ENCODE measurements at places on chromosomes 5 and 9.

- DNase-seq, result no peak
Measured at GRCh38 chr5:71838286-71838685, 119.2 kb downstream of the CARTPT start.

GRCh38 chr5:139384591-139385051 lies 1.5 kb upstream of the SLC23A1 start:
- DNase-seq, result no peak

- DNase-seq, result no peak
Measured at GRCh38 chr9:92644278-92644677, 25.7 kb downstream of the IPPK start.

GRCh38 chr9:116390303-116391228 lies 237.0 kb downstream of the PAPPA start:
- DNase-seq, result no peak

DNA sequence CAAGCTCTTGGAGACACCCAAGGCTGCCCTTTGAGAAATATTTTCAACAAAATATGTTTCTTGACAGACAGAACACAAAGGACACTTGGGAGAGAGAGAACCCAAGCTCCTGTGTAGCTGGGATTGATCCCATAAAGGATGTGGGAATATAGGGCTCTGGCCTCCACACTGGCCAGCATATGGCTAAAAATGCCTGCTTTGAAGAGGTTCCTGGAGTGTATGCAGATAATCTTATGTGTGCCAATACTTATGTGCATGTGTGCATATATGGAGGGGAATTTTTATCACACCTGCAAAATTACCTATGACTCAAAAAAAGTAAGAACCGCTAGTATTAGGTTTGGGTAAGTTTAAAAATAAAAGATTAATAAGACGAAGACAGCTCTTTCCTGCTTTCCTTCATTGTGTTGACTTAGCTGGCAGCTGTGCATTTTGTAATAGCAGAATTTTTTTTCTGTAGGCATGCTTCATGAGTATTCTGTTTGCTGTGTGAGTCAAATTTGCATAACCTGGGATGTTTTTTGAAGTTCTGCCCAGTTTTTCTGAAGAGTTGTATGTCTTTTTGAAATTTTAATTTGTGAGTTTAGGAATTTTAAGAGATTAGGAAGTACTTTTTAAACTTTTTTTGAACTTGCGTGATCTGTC lies 42.6 kb downstream of the HACD4 start:
- DNase-seq, result no peak

DNA sequence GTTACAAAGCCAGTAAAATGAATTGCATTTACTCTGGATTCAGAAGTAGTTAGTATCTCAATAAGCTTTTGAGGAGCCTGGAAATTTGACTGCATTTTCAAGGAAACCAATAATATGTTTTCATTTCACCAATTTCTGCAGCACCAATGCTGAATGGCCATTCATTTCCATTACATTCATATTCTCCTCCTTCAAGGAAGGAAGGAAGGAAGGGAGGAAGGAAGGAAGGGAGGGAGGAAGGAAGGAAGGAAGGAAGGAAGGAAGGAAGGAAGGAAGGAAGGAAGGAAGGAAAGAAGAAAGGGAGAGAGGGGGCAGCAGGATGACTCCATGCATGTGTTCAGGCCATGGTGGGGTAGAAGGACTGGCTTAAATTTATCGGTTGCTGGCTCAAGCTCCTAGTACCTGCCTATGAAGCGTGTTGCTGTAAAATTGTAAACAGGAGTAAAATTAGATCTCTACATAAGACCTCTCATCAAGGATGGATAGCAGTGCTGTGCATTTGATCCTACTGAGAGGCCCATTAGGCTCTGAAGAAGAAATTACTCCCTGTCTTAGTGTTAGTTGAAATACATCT lies 498.8 kb upstream of the TNC start:
- DNase-seq, result no peak

GRCh38 chr9:75438716-75439115 lies 350.4 kb downstream of the OSTF1 start:
- no peak for DNase-seq

DNA sequence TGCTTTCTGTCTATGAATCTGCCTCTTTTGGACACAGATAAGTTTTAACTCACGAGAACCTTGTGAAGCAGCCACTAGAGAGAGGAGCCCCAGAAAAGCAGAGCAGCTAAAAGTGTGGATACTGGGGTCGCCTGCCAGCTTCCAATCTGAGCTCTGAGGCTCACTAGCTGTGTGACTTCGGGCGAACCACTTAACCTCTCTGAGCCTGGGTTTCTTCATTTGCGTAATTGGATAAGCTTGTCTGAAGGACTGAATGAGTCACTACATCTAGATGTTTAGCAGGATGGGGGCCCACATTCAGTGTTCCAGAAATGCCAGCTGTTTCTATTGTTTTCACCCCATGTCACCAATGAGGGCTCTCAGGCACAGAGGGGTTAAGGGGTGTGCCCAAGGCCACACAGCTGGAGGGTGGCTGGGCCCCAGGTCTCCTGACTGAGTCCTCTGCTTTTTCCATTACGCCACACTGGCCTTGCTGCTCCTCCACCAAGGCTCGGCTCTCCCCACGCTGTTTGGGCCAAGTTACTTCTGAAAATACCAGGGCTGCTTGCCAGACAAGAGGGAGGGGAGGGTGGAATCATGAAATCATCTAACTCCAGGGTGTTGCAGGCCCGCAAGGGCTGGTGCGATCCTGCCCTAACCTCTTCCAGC lies 36.2 kb downstream of the SH3PXD2B start:
- DNase-seq, result no peak

DNA sequence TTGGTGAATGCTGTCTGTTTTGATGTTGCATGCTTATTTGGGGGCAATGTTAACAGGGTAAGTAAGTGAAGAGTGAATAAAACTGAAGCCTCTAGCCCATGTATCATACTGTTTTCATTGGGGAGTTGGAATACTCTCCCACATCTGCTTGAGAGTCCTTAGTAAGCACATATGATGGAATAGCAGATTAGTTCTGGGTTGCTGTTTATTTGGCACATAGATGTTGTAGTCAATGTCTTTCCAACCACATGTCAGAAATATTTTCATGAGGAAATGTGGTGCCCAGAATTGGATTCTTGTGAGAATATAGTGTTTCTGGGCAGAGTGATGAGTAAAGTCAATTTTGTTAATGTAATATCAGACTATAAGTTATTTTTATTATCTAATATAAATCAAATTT lies 611.7 kb upstream of the FTMT start:
- no peak for DNase-seq

DNA sequence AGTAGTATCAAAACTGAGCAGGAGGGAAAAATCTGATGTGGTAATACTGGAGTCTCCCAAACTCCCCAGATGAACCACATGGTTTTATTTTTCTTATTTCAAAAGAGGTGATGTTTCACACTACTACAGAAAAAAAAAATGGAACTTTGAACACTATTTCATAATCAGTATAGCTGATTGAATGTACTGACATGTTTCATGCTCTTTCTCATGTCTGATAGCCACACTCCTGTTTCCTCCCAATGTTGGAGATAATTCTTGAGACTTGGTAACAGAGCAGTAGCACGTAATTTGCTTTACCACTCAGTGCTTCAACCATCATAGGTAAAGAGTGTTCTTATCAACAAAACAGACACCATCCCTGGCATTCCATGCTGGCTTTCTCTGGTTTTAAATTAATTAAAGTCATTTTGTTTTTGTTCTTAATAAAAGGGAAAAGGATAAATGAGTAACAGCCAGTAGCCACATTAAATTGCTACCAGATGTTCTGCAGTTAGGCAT lies 85.2 kb downstream of the MUSK start:
- DNase-seq, result no peak

- DNase-seq, result no peak
Measured at GRCh38 chr5:74477761-74478160, 162.8 kb downstream of the ENC1 start.

GRCh38 chr5:23437011-23437410 lies 70.4 kb upstream of the PRDM9 start:
- no peak for DNase-seq

- no peak for DNase-seq
Measured at GRCh38 chr5:169050636-169051035, 250.3 kb downstream of the SLIT3 start.

Data from stimulated activated effector memory CD8-positive, alpha-beta T cell treated with anti-CD3 and anti-CD28 coated beads, Interleukin-12 subunit alpha, Interleukin-12 subunit beta, amount 100 ng/mL, for 72 hours (primary cell).